ENCODE measurements at places on chromosomes 2 and 18.

DNA sequence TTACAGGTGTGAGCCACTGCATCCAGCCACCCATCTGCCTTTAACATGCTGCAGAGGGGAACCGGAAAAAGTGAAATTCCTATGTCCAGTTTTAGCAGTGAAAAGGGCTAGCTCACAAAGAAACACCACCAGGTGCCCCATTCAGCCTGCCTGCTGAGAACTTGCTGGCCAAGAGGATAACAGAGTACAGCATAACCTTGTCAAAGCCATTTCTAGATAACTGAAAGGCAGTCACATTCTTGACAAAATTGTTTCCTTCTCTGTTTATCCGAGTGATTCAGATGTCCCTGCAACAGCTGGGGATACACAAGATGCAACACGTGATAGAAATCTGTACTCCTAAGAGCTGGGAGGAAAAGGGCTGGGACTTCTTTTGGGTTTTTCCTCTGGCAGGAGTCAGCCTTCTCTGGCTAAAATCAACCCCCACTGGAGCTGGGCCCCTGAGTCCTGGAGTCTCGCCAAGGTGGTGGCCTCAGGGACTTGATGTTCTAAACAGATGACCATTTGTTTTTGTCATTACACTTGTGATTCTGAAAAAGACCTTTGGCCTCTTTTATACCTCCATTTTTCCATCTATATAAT lies 505.4 kb downstream of the BCL11A start:
- no peak for DNase-seq

- no peak for DNase-seq
Measured at GRCh38 chr2:74027496-74027895, 42.8 kb downstream of the TET3 start.

- DNase-seq: no peak
Measured at GRCh38 chr18:31275722-31276463, 42.1 kb upstream of the DSG1 start.

DNA sequence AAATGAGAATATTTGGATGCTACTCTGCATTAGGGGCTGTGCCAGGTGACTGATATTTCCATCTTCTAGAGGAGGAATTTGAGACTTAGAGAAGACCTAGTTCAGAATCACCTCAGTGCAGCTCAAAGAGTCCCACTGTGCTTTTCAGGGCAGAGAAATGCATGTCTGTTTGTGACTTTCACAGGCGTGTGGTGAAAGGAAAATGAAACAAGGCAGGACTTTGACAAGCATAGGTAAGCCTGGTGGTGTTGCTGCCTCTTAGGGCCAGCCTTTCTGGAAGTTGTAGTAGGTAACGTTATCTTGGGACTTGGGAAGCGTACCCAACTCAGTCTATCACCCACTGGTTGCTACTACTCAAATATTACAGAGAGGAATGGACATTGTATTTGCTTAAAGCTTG lies 2.6 kb downstream of the GPR39 start:
- no peak for DNase-seq

- peak; percentile 35 for DNase-seq
Measured at GRCh38 chr2:85978883-85979780, 90.3 kb upstream of the ST3GAL5 start.

All from adipocyte (in vitro differentiated cells).